ENCODE measurements at places on chromosomes 12 and 14. TPM values are rescaled to one million over a fixed set of nuclear protein-coding genes. Genes with fewer than 3 reads are reported as not detected.

Gene TMEM63C
- 2.1 TPM for total RNA-seq

Gene TAS2R43
- total RNA-seq, result 1.8 TPM

Gene MSI1
- 1.4 TPM for total RNA-seq

Gene POTEG
- not detected for total RNA-seq

Gene C12orf50
- 0.33 TPM for total RNA-seq

Gene NEUROD4
- total RNA-seq, result not detected

Gene GPR162
- total RNA-seq, result not detected

Gene HOXC11
- total RNA-seq, result not detected

Gene KLRC1
- not detected for total RNA-seq

Gene GALNT8
- not detected for total RNA-seq

Gene SRRM4
- not detected for total RNA-seq
